ENCODE measurements at places on chromosomes 13 and 19.

- no peak for DNase-seq
Measured at GRCh38 chr19:3320354-3320670, 46.1 kb upstream of the NFIC start.

DNA sequence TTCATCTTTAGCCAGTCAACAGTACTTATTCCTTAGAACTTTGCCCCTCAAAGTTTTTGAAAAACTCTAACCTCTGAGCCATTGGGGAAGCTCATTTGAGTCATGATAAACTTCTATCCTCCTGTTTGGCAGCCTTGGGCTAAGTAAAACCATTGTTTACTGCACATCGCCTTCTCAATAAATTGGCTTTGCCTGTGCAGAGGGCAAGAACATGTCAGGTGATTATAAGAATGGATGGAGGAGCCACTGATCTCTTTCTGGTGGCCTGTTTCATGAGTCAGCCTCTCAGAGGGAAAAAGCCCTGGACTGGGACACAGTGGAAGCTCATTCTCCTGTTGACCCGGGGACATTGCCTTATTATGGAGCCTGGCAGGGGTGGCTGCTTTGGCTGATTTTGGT lies 19.4 kb upstream of the PSG4 start:
- DNase-seq: no peak

GRCh38 chr19:33718651-33719254 lies 77.9 kb upstream of the KCTD15 start:
- DNase-seq: no peak

- no peak for DNase-seq
Measured at GRCh38 chr19:52935434-52935833, 12.2 kb upstream of the ZNF888 start.

- DNase-seq: no peak
Measured at GRCh38 chr13:94431574-94431973, 47.9 kb downstream of the DCT start.

DNA sequence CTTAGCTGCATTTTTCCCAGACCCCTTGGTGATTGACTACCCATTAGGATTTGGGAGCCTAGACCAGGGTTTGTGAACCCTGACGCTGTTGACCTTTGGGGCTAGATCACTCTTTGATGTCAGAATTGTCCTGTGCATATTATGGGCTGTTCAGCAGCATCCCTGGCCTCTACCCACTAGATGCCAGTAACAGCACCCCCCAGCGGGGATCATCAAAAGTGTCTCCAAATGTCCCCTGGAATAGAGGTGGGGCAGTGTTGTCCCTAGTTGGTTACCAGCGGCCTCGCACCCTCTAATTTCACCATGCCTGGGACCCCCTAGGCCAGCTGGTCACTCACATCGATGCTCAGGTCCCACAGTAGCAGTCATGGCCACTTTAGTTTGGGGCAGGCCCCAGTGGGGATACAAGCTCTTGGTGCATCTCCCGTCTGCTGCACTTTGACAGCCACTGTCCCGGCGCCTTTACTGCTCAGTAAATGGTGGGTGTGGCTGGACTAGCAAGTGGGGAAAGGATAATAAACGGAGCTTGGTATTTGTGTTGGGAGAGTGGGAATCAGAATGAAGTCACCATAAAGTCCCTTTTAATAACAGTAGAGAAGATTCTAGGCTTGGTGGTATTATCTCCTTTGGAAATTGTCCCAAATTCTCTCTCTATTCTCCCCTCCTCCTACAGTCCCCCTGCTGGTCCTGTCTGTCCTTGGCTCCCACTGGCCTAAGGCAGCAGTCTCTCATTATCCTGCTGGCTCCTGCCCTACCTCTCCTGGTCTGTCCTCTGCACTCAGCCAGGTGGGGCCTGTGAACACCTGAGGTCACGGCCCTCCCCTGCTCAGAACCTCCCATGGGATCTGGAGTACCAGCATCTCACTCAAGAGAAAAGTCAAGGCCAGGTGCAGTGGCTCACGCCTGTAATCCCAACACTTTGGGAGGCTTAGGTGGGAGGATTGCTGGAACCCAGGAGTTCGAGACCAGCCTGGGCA lies 80.6 kb downstream of the SIPA1L3 start:
- DNase-seq: no peak

DNA sequence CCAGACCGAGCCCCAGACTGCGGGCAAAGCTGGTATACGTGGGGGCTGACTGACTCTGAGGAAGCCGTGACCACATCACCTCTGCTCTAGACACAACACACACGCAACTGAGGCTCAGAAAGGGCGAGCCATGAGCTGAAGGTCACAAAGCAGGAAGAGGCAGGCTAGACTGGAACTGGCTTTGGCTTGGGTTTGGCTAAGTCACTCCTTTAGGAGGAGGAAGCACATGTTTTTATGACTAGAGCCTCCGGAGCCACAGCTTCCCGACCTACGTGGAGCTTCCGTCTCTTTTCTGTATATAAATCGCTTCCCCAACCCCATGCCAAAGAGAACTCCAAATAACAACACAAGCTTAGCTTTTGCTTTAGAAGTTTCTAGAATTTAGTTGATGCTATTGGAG lies 48.0 kb downstream of the RFX2 start:
- DNase-seq: no peak

- no peak for DNase-seq
Measured at GRCh38 chr19:18698321-18699167, 15.1 kb downstream of the CRTC1 start.

GRCh38 chr13:56347014-56347413 lies 793.7 kb upstream of the PRR20A start:
- no peak for DNase-seq

GRCh38 chr13:72986197-72986596 lies 72.6 kb upstream of the KLF5 start:
- DNase-seq: no peak

DNA sequence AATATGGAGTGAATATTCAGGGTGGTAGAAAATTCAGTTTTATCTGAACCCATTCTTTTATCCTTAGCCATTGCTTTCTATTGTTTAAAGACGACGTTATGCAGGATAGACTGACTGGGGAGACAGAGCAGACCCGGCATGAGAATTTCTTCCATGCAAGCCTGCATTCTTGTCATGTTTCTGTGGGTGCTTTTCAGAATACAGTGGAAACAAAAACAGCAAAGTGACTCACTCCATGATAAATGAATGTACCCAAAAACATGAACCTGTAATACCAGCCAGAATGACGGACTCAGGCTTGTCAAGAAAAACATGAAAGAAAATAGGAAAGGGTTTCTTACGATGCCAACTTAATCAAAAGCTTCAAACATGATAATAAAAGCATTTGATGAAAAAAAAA lies 924.0 kb downstream of the EFNB2 start:
- DNase-seq: no peak

DNA sequence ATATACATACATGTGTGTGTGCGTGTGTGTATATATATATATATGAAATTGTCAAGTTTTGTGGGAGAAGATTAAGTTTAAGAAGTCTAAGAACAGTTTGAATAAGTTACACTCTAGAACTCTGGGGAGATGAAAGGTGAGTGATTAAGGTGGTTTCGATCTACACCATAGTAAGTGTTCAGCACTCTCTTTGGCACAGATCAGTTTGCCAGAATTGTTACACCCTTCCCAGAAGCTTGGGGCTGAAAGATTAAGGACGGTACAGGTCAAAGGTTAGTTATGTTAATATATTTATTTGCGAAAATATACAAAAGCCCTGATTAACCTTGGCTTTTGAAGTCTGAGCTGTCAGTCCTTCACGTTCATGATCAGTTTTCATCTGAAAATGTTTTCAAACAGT lies 309.1 kb downstream of the KLF5 start:
- no peak for DNase-seq

GRCh38 chr13:113398963-113399754 lies 35.2 kb upstream of the GRTP1 start:
- DNase-seq: no peak

- no peak for DNase-seq
Measured at GRCh38 chr13:94269557-94269956, 209.9 kb downstream of the DCT start.
